ENCODE measurements at places on chromosomes 7 and 10. TPM values are rescaled to one million over a fixed set of nuclear protein-coding genes. Genes with fewer than 3 reads are reported as not detected.

GRCh38 chr7:152078025-152078424, 52.6 kb downstream of the GALNT11 start:
- no peak overlapping the region for H3K27ac ChIP-seq
- H3K4me1 ChIP-seq = no peaks in the 10 kb centered on the region
- no peak for DNase-seq
- no peaks in the 10 kb centered on the region for H3K36me3 ChIP-seq

DNA sequence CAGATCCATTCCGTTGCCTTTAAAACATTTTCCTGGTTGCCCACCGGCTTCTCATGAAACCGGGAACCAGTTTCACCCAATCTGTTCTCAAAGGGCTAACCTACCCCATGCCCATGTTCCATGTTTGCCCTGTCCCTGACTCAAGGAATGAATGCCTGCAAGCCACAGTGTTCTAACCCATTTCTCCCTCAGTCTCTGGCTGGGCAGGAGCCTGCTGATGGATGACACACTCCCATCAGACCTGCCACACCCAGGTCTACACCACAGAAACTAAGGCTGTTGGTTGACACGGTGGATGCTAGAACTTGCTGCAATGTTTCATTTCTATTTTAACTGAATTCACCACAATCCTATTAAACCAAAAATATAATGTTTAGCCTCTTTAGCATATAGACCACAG, 15.6 kb downstream of the CLRN3 start:
- DNase-seq = no peak
- no peaks in the 10 kb centered on the region for H3K4me1 ChIP-seq
- no peak overlapping the region for H3K4me3 ChIP-seq
- no peaks in the 10 kb centered on the region for H3K27me3 ChIP-seq

Gene VGF
- total RNA-seq = 37.1 TPM

- no peak overlapping the region for H3K4me3 ChIP-seq
- no peaks in the 10 kb centered on the region for H3K4me1 ChIP-seq
- H3K27ac ChIP-seq = no peak overlapping the region
Measured at GRCh38 chr10:90862908-90863514, 5.2 kb upstream of the HTR7 start.

Gene PAX2
- total RNA-seq = not detected

DNA sequence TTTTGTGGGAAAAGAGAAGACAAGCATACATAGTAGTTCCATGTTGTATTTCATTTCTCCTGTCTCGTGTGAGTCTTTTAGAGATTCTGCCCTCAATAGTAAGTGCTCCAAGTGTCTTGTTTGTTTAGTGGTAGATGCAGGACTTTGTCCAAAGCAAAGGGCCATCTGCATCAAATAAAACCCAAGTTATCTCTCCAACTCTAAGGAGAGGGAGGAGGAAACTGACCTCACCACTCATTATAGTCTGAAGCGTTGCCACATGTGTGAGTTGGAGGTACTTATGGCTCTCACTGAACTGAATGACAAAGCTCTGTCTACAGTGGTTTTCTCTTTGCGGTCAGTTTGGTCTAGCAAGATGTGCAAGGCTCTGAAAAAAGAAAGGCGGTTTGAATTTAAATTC, 272.6 kb downstream of the DOCK4 start:
- no peak for DNase-seq
- no peak overlapping the region for H3K27ac ChIP-seq
- peaks cover 6% of the 10 kb centered on the region for H3K4me1 ChIP-seq
- H3K4me3 ChIP-seq = no peak overlapping the region
- peaks cover 9% of the 10 kb centered on the region for H3K36me3 ChIP-seq

GRCh38 chr10:69649786-69650550, 19.9 kb downstream of the FAM241B start:
- DNase-seq = peak; percentile 72
- H3K27ac ChIP-seq = no peak overlapping the region
- no peak overlapping the region for H3K4me3 ChIP-seq

- no peak overlapping the region for H3K4me3 ChIP-seq
- no peaks in the 10 kb centered on the region for H3K27me3 ChIP-seq
- no peaks in the 10 kb centered on the region for H3K36me3 ChIP-seq
- no peaks in the 10 kb centered on the region for H3K4me1 ChIP-seq
- DNase-seq = no peak
- no peak overlapping the region for H3K27ac ChIP-seq
Measured at GRCh38 chr10:75121322-75121721, 9.9 kb downstream of the SAMD8 start.

DNA sequence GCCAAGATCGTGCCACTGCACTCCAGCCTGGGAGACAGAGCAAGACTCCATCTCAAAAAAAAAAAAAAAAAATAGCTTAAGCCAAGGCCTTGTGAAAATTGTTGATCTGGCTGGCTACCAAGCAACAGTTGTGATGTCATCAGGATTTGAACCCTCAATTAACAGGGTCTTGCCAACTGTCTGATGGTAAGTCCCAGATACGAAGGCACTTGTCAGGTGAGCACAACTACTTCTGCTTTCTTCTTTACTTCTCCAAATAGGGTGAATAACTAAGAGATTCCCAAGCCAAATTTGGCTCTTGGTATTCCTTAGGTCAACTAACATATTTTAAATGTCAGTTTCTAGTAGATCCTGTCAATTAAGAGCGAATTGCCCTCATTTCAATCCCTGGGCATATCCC, 47.4 kb downstream of the ANKRD61 start:
- no peaks in the 10 kb centered on the region for H3K4me1 ChIP-seq
- no peak for DNase-seq
- no peaks in the 10 kb centered on the region for H3K36me3 ChIP-seq
- H3K27ac ChIP-seq = no peak overlapping the region

DNA sequence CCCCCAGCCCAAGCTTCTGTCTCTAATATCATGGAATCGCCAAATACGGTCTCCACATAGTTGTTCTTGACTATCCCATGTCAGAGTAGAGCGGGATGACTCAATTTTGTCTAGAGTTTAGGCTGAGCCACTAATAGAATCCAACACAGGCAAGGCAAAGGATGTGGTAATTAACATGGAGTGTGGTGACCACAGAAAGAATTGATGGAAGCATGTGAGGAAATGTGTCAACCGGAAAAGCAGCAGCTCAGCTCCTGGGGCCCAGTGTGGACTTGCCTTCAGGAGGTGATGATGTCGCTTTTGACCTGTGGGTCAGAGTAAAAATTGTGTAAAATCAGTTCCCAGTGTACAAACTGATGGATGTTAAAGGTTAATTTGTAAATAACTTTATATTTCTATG, 139.3 kb upstream of the KLF6 start:
- H3K27ac ChIP-seq = no peak overlapping the region
- H3K27me3 ChIP-seq = no peaks in the 10 kb centered on the region
- H3K36me3 ChIP-seq = no peaks in the 10 kb centered on the region
- H3K4me1 ChIP-seq = no peaks in the 10 kb centered on the region
- H3K4me3 ChIP-seq = no peak overlapping the region

Gene PRLHR
- total RNA-seq = not detected

- peaks cover 7% of the 10 kb centered on the region for H3K4me1 ChIP-seq
- DNase-seq = no peak
- H3K4me3 ChIP-seq = no peak overlapping the region
- no peak overlapping the region for H3K27ac ChIP-seq
Measured at GRCh38 chr7:71239586-71240268, 107.8 kb downstream of the GALNT17 start.

GRCh38 chr7:135210888-135211178, 493 bp downstream of the WDR91 start:
- no peak overlapping the region for H3K27ac ChIP-seq
- no peaks in the 10 kb centered on the region for H3K36me3 ChIP-seq
- H3K4me3 ChIP-seq = peak overlapping the region; percentile 92
- 0 out of 2 replicates have a peak, but pooled peaks cover 2% of the 10 kb centered on the region for H3K4me1 ChIP-seq
- DNase-seq = no peak
- no peaks in the 10 kb centered on the region for H3K27me3 ChIP-seq

Gene RELN
- 0.02 TPM for total RNA-seq

GRCh38 chr10:66586073-66586472, 339.8 kb upstream of the LRRTM3 start:
- H3K4me1 ChIP-seq = no peaks in the 10 kb centered on the region

Gene SSBP1
- 266 TPM for total RNA-seq

DNA sequence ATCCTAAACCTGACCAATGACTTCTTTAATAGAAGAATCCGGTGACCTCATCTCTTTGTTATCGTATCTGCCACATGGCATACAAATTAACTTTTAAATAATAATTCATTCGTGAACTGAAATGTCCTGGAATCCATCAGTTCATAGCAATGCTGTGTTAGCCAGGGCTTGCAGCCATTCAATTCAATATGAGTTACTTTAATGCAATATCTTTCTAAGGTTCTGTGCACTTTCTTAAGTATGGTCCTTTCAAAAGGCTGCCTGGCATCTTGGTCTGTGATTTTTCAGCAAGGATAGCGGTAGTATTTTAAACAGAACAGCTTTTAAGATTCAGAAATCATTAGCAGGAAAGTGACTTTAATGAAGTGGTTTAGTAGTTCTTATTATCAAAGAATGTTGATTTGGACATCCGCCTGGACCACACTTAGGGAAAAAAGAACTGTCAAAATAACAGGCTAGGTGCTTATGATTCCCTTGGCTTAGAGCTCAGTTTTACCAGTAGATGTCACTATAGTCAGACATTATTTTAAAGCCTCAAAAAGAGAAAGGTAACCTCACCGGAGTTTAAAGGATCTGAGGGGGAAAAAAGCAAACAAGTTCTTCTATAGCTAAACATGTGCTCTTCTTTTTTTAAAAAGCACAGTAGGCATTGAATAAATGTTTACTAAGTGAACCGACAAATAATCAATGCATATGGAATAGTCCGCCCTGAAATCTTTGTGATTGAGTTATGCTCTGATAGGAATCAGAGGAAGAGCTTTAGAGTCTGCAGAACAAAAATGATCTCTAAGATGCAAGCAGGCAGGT, 22.7 kb downstream of the SLC35G1 start:
- no peaks in the 10 kb centered on the region for H3K36me3 ChIP-seq
- no peak overlapping the region for H3K27ac ChIP-seq
- no peaks in the 10 kb centered on the region for H3K27me3 ChIP-seq
- H3K4me1 ChIP-seq = no peaks in the 10 kb centered on the region

Measured in H9 (cell line).